ENCODE measurements at places on chromosomes 1 and 21. TPM values are rescaled to one million over a fixed set of nuclear protein-coding genes. Genes with fewer than 3 reads are reported as not detected.

DNA sequence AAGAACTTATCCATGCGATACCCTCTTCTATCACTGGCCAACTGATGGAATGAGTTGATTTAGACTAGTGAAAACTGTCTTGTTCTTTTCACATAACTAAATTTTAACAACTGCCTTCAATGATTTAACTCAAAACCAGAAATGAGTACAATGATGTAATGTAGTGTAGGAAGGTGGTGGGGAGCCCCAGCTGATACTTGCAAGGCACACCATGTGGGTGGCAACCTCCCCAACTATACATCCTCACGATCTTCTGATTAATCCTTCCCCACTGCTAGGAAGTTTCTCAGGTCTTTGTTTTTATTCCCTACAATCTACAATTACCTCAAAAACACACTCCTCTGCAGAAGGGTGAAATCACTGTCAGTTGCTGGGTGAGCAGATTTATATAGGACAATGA, 100.7 kb downstream of the KCTD3 start:
- no peak for DNase-seq

GRCh38 chr1:109786531-109787021, 22.9 kb upstream of the EPS8L3 start:
- DNase-seq: no peak

- no peak for DNase-seq
Observed at GRCh38 chr1:44467566-44467965, 62.5 kb downstream of the RNF220 start.

DNA sequence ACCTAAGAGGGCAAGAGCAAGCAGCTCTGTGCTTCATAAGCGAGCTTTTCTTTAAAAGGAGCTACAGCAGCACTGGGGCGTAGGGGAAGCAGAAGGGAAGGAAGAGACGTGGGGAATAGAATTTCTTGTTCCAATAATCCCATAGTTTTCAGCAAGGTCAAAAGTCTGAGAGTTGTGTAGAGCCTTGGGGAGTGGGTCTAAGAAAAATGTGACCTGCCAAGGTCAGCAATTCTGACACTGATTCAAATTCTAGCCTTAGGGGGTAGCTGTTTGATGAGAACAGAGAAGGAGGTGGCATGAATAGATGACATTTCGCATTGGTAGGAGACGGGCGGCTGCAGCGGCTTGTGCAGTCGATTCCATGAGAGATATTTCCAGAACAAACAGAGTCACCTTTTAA, 22.4 kb downstream of the PRRX1 start:
- DNase-seq: no peak

- no peak for DNase-seq
Observed at GRCh38 chr1:38123356-38124135, 77.0 kb upstream of the POU3F1 start.

GRCh38 chr1:28602536-28603439, 10.7 kb downstream of the RAB42 start:
- peak; percentile 79 for DNase-seq

- DNase-seq: no peak
Observed at GRCh38 chr1:116396769-116397168, 23.7 kb downstream of the ATP1A1 start.

DNA sequence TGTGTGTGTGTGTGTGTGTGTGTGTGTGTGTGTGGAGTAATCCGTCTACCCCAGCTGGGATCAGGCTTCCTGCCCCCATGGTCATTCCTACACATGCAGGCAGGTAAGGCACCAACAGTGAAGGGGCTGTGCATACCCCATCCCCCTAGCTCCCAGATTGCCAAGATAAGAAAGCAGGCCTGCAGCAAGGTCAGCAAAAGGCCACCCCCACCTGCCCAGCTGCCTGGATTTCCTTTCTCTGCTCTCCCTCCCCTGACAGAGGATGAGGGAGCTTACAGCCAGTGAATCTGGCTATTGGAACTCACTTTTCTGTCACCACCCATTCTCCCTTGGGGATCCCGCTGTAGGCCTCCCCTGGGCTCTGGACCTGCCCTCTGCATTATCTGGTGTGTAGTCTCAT, 7.9 kb downstream of the ALX3 start:
- DNase-seq: no peak

KCNT2 gene
- not detected for total RNA-seq

PMF1 gene
- 113 TPM for total RNA-seq

TMEM69 gene
- total RNA-seq: 38.7 TPM

Measured in activated CD4-positive, alpha-beta T cell treated with anti-CD3 and anti-CD28 coated beads, Interleukin-2, amount 10 ng/mL, durations not matched to agents 24 days and 14 days (primary cell).